ENCODE measurements at places on chromosomes 7 and 10.
A peak's percentile ranks its signal among the peaks of the same experiment; 100 is the strongest.

DNA sequence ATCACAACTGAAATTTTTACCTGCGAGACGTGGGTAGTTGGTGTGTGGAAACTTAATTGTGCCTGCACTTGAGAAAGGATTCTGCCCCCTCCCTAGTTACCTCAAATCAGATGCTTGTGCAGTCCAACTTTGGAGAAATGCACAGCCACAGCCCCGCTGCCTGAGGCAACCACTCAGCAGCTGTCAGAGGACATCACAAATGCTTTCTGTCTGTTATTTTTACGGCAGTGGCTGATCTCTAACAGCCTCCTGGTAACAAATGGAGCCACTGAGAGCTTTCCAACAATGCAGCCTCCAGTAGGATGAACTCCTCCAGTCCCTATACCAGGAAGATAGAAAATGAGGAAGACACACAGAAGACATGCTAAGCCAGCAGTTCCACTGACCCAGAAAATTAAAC is 712.2 kb upstream of the GHITM start:
- DNase-seq, result no peak

DNA sequence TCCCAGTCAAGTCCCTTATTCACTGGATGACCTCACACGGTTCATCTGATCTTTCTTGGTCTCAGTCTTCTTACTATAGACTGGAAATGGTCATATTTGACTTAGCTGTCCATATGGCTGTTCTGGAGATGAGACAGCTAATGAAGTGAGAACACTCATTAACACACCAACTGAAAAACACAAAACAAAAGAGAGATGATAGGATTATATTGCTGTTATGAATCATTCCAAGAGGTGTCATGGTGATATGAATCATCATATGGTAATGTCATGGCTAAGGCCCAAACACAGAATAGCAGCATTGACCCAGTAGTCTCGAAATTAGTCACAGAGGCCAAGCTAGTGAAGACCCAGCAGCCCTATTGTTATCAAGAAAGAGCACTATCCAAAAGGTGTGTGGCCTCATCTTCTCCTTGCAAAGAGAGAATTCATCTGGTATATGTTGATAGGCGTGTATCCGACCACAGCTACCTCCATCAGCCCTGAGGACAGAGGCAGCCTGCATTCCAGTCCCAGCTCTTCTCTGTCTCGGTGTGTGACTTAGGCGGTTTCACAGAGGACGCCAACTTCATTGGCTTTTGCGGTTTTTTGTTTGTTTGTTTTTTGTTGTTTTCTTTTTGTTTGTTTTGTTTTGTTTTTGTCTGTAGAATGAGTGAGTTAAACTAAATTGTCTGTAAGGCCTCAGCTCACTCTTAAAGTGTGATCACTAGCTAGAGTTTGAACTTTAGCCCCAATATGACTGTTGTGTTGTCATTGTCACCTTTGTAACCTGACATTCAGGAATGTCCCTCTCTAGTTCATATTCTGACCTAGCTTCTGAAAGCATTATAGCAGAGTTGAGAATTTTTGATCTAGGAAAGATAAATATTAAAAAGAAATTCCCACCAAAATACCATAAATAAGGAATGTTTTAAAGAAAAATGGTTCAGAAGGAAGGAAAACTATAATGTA is 97.4 kb upstream of the PDCD4 start:
- DNase-seq, result no peak

- DNase-seq, result no peak
Observed at GRCh38 chr10:88522715-88523114, 60.4 kb downstream of the RNLS start.

GRCh38 chr10:84543948-84544347 is 215.6 kb downstream of the CCSER2 start:
- no peak for DNase-seq

DNA sequence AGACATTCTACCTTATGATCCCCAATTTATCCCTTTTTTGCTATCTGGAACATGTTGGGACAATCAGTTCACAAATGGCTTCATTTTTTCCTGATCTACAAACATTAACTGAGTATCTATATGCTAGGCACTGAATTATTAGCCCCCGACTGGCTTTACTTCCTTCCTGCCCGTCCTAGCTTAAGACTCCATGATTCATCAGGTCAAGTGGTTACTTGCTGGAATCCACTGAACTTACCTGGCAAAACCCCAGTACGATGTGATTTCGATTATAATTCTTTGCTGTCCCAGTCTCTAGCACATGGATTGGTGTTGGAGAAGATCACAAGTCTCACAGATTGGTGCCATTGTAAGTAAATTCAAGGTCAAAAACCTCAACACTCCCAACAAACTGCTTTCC is 77.1 kb downstream of the ORC5 start:
- no peak for DNase-seq

DNA sequence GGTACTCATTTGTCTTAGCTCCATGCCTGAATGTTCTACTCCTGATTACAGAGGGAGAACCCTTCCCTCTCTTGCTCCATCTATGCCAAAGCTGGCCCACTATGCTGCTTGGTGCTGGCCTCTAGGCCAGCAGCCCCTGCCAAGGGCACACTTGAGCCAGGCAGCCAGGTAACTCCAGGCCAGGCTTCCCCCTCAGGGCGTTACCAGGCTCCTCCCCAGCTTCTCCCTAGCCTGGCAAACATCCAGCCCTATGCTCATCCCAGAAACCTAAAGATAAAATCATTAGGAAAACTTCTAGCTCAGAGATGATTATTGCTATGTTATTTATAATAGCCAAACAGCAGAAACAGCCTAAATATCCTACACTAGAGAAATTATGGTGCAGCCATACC is 103.7 kb downstream of the KCNMA1 start:
- no peak for DNase-seq

GRCh38 chr10:73039635-73040034 is 57.0 kb downstream of the P4HA1 start:
- no peak for DNase-seq

DNA sequence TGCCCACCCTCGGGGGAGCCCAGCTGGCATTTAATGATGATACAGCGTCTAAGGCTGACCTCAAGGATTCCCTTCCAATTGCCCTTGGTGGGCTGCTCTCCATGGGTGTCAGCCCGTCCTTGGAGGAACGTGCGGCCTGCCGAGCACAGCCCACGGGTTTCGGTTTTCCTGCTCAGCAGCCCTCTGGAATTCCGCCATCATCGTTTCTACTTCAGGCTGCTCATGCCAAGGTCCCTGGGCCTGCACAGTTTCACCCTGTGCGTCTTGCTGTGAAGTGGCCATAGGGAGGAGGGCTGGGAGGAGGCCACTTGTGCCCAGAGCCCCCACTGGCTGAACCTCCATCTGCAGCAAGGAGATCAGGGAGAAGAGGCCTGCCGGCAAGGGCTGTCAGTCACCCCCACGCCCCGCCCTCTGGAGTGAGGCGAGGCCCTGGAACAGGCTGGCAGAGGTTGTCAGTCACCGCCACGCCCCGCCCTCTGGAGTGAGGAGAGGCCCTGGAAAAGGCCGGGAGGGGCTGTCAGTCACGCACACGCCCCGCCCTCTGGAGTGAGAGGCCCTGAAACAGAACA is 82.8 kb downstream of the CHST15 start:
- no peak for DNase-seq

DNA sequence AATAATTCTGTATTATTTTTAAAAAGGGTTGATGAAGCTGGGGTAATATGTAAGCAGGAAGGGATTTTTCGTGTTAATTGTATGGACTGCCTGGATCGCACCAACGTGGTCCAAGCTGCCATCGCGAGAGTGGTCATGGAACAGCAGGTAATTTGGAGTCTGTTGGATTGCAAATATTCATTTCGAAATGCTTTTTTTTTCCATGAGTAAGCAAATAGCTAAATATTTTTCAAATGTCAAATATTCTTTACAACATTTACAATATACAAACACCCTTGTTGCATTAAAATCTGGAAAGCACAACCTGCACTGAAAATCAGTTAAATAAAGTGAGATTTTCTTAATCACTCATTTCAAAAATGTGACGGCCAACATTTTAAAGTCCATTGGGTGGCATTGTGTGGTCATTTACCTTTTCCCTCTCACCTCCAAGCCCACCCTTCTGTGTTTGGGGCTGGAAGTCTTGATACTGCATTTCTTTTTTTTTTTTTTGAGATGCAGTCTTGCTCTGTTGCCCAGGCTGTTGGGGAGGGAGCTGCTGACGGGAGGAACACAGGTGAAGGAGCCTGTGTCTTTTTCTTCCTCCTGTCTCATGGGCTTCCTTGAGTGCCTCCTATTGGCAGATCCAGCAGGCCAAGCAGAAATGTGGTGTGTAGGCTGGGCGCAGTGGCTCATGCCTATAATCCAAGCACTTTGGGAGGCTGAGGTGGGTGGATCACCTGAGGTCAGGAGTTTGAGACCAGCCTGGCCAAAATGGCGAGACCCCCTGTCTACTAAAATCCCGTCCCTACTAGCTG is 66.1 kb downstream of the MCMBP start:
- DNase-seq, result no peak

DNA sequence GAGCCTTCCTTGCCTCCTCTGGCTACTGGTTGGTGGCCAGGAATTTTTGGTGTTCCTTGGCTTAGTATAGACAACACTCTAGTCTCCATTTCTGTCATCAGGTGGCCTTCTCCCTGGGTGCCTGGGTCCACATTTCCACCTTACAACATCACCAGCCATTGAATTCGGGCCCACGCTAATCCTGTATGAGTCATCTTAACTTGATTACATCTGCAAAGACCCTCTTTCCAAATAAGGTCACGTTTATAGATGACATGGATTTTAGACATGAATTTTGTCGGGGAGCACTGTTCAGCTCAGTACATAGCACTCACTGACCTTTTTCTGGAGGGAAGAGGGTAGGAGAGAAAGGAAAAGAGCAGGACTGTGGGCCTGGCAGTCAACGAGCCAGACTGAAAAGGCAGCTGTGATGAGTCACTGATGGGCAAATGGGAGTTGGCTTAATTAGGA is 39.4 kb downstream of the MMRN2 start:
- no peak for DNase-seq

- no peak for DNase-seq
Observed at GRCh38 chr10:64535131-64535867, 1014.1 kb downstream of the REEP3 start.

- DNase-seq, result peak; percentile 61
Observed at GRCh38 chr7:112112822-112113255, 93.4 kb downstream of the DOCK4 start.

DNA sequence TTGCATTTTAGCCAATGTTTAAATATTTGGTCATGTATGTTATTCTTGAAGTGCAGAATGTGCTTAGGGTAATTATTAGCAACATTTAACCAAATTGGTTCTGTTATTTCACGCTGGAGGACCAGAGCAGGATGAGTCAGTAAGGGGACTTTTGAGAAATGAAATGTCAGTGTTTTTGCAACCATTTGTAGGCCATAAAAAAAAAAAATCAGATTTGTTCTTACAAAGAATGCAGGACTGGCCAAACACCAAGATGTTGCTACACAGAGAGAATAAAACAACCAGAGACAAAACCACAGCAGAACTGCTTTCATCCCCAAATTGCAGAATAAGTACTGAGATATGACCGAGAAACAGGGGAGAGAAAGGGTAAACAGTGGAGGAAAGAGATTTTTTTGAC is 62.1 kb downstream of the TPST1 start:
- no peak for DNase-seq

GRCh38 chr7:98913612-98914011 is 35.3 kb downstream of the TRRAP start:
- no peak for DNase-seq

DNA sequence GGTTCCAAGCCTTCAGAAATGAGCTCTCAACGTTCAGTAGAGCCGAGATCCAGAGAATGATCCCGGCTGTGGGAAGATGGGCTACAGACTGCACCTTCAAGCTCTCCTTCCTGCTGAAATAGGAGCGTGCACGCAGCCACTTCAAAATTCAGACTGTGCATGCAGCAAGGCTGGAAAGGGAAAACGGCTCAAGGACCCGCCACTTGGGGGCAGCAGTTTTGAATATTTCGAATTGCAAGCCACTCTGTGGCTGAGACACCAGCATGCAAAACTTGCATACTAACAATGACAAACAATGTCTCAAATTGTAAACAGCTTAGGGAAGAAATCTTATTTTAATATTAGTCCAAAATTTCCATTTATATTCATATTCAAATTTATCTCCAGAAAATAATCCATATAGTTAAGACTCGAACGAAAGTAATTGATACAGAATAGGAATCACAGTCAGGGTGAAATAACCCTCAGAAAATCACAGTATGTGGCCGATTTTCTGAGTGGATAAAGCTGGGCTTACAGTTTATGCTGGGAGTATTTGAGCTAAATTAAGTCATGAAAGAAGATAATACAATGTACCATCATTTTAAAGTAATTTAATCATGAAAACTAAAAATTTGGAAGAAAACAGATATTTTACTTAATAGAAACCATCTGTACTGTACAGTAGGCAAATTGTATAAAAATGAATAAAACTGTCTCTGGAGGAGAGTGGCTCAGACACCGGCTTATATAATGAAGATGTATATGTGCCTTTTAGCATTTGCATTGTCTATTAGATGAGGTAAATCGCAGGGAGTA is 137.9 kb upstream of the MKI67 start:
- peak; percentile 86 for DNase-seq

GRCh38 chr7:157691586-157692459 is 355.0 kb downstream of the DNAJB6 start:
- DNase-seq, result no peak

- no peak for DNase-seq
Observed at GRCh38 chr7:77290425-77290824, 90.8 kb upstream of the FGL2 start.

DNA sequence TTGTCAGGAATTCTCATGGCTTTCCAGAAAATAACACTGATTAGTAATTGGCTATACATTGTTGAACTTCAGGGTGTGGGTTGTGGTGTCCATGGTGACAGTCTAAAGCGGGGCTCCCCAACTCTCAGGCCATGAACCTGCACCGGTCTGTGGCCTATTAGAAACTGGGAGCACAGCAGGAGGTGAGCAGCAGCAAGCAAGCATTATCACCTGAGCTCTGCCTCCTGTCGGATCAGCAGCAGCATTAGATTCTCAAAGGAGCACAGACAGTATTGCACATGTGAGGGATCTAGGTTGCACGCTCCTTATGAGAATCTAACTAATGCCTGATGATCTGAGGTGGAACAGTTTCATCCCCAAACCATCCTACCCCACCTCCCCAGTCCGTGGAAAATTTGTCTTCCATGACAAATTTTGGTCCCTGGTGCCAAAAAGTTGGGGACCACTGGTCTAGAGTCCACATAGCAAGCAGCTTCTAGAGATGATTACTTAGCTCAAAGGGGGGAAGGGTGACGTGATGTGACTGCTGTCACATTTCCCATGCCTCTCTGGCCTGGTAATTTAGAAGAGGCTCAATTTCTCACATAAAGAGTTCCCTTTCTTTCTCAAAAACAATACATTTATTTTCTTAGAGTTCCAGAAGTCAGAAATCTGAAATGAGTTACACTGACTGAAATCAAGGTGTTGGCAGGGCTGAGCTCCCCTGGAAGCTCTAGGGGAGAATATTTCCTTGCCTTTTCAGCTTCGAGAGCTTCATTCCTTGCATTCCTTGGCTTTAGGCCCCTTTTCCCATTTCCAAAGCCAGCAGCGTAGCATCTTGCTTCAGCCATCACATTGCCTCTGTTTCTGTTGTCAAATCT is 17.6 kb upstream of the FAM221A start:
- no peak for DNase-seq

DNA sequence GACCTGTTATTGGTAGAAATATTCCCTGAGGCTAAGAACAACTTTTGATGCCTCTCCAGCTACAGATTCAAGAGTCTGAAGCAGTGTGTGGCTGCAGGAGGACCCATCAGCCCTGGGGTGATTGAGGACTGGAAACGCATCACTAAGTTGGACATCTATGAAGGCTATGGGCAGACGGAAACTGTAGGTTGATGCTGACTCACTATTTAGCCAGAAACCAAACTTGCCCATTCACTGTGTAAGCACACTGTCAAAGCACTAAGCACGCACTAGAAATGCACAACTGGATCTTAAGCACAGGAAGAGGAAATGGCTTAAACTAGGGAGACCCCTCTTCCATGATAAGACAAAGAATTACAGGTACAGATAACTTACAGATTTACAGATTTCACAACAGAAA is 20.8 kb downstream of the ACSM6 start:
- DNase-seq, result no peak

Data from lower leg skin (tissue), 4 donors.